Activated CD4-positive, alpha-beta T cell treated with anti-CD3 and anti-CD28 coated beads for 36 hours (primary cell): ENCODE measurements at places on chromosomes 3 and 15. TPM values are rescaled to one million over a fixed set of nuclear protein-coding genes. Genes with fewer than 3 reads are reported as not detected.

DNASE1L3 gene
- not detected for total RNA-seq

C3orf85 gene
- not detected for total RNA-seq

GRCh38 chr3:11481556-11481955, 162.2 kb downstream of the VGLL4 start:
- no peak for DNase-seq

GRCh38 chr15:68230157-68231100, 901 bp upstream of the CLN6 start:
- DNase-seq: no peak

GRCh38 chr3:134037168-134037567, 7.4 kb upstream of the SLCO2A1 start:
- DNase-seq: no peak
